ENCODE measurements at places on chromosomes 1 and 21.

DNA sequence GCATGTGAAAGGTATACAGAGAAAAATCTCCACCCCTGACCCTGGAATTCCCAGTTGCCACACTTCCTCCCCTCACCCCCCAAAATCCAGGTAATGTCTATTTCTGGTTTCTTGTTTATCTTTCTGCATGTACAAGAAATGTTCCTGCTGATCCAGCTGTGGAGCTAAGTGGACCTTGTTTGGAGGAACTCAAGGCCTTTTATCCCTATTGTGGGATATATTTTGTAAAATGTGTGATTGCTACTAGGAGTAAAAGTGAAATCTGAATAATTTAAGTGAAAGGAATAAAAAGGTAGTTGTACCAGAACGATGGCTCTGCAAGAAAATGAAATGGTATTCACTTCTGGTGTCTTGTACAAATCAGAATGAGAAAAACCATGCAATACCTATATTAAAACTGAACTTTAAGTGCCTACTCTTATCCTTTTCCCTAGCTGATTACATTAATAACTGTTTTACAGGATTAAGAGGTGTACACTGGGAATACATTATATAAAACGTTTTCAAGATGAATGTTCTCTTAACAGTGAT, 3.0 kb downstream of the SPEN start:
- DNase-seq = no peak

DNA sequence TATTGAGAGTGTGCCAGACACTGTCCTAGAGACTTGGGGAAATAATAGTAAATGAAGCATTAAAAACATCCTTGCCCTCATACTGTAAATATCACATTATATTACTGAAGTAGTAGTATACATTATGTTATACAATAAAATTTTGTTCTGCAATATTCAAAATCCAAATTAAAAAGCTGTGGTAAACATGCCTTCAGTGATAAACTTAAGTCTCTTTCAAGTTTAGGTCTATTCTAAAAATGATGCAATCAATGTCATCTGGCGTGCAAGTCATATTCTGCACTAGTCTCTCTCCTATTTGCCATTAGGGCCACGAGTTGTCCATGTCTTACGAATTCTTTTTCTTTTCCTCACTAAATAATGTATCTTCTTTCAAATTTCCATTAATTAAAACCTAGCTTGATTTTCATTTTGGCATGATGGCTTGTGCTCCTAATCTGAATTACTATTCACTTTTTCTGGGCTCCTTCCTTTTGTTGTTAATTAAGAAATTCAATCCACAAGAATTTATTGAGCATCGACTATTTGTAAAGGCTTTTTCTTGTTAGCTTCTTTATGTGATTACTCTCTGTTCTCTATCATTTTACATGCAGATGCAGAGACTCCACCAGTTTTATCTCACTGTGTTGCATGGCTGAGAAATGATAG, 130.7 kb downstream of the COQ8A start:
- no peak for DNase-seq

- no peak for DNase-seq
Measured at GRCh38 chr1:173365341-173365740, 111.8 kb upstream of the PRDX6 start.

DNA sequence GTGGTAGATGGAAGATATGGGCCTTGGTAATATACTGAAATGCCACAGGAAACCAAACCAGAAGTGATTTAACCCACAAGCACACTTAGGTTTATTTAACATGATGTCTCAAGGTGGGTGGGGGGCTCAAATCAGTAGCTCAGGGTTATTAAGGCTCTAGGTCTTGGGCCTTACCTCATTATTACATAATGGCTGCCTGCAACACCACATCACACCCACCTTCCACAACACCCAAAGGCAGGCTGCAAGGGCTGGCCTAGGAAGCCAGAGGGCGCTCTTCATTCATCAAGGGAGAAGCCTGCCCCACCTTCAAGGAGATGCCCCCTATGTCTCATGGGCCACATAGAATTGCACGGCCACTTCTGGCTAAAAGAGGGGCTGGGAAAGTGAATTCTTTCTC, 6.0 kb downstream of the TFF1 start:
- DNase-seq = no peak

DNA sequence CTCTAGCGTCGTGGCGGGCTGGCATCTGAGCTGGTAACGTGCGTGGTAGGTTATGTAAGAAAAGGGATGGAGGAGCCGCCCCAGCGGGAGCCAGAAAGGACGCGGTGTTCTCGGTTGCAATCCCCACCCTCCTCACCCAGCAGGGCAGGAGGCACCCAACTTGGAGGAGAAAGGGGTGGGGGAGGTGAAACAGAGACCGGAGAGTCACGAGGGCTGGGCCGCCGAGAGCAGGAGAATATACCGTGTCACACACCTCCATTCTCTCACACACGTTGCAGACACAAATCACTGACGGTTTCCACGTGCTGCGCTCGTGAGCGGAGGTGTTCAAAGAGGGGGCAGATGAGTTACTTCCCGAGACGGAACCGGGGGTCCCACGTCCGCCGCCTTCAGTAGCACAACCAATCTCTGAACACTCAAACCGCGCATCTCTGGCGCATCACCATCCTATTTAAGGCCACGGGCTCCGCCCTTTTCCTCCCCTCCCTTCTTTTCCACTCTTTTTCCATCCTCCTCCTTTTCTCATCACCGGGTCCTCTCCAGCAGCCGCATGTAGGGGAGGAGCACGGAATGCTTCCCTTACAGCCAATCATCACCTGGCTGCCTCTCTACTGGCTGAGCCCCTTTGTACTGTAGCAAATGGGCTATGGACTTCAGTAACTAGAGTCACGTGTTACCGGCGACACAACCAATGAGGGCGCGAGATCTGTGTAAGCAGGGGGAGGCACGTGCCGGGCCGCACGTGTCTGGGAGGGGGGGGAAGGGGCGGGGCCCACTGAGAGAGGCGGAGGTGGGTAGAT, at the start of gene CIART:
Gene CIART, plus strand, starts transcription at position 797 of the 800 bp plus-strand sequence. CDS start 714 bp downstream, outside the sequence.
- DNase-seq = peak; percentile 72

DNA sequence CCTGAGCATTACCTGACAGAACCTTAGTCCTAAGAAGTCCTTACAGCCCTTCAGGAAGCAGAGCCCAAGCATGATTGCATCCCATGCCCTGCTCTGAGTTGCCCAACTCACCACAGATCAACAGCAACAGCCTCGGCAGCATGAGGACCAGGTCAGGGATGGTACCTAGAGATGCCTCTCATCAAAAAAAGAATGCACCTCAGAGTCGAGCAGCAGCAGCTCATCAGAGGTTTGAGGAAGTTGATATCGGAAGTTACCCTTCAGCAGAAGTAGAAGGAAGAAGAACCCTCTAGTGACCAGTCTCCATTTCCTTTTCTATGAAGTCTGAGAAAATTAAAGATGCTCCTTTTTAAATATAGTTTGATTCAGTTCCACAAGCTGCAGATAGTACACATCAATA, at the start of gene FCRL1:
Gene FCRL1, minus strand, starts transcription at position 225 of the 400 bp plus-strand sequence. Its CDS starts 83 bp downstream, at position 142.
- DNase-seq = no peak

DNA sequence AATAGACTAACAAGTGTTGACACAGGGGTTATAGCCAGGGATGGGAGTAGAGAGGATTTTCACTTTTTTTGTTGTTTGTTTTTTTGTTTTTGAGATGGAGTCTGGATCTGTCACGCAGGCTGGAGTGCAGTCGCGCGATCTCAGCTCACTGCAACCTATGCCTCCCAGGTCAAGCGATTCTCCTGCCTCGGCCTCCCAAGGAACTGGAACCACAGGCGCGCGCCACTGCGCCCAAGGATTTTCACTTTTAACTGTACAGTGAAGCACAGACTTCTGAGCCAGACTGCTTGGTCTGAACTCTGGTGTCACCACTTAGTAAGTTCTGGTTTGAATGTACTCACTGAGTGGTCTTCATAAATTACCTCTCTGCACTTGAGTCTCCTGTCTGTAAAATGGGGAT, 40.2 kb upstream of the WASF2 start:
- no peak for DNase-seq

DNA sequence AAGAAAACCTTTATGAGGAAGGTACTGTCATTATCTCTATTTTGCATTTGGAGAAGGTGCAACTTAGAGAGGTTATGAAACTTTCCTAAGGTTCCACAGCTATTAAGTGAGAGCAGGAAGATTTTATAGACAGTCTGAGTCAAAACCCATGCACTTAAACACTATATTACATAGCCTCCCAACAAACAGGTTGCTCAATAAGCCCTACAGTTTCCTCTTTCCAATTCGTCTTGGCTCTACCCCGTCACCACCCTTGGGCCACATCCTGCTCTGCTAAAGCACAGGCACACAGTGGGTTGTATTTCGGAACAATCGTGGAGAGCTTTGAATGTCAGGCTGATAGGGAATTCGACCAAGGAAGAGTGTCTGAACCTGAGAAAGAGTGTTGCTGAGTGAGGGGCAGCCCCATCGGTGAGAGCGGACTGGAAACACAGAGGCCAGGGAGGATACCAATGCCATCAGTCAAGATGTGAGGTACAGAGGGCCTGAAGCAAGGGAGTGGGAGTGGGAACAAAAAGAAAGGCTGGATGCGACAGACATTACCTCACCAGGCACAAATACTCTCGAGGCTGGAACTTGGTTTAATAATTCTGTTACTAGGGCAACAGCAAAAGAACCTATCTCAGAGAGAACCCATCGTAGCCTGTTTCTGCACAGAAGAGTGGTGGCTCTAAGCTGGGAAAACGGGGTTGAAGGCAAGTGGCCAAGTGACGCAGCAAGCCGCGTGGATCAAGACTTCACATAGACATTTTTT, 6.3 kb upstream of the LRRC52 start:
- no peak for DNase-seq
